ENCODE measurements at places on chromosomes 1 and 21.

- DNase-seq = no peak
Observed at GRCh38 chr1:232134365-232134764, 495.6 kb downstream of the SIPA1L2 start.

GRCh38 chr1:34924759-34925555, 4.5 kb downstream of the DLGAP3 start:
- DNase-seq = peak; percentile 72

DNA sequence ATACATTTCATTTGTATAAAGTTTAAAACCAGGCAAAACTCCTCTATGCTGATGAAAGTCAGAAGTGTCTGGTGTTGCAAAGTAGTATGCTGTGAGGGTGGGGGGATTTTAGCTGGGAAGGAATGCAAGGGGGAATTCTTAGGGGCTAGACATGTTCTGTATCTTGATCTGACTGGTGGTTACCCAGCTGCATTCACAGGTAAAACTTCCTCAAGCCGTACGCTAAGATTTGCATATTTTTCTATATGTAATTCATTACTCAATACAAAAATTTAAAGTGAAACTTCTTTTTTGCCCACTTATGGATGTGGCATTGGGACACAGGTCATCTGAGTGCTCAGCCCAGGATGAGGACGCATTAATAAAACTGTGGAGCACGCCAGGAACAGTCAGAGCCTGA, 323.3 kb downstream of the PAPPA2 start:
- no peak for DNase-seq

GRCh38 chr1:26839339-26839722, 12.8 kb downstream of the ZDHHC18 start:
- DNase-seq = no peak

GRCh38 chr1:100152271-100152670, 19.3 kb downstream of the TRMT13 start:
- no peak for DNase-seq

DNA sequence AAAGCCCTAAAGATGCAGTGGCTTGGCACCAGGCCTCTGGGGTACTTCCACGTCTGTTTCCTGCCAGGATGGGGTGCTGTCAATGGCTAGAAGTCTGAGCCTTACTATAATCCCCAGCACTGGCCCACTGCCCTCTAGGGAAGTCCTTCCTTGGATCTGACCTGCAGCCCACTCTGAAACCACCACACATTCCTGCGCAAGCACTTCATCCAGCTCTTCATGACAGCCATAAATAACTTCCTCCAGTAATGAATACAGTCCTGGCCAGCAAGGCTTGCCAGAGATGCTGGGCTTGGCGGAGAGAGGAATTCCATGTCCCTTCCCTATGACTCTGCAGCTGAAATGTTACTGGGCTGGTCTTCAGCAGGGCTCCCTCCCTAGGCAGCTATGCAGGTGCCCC, 32.6 kb downstream of the ALPL start:
- peak; percentile 45 for DNase-seq

- no peak for DNase-seq
Observed at GRCh38 chr1:237786066-237786719, 104.5 kb downstream of the ZP4 start.

All from fibroblast of pulmonary artery (primary cell).